ENCODE measurements at places on chromosomes 16 and 17.

- no peak for DNase-seq
- H3K4me3 ChIP-seq = no peak overlapping the region
- H3K36me3 ChIP-seq = no peaks in the 10 kb centered on the region
Measured at GRCh38 chr17:66369830-66370229, 67.4 kb downstream of the PRKCA start.

- no peak overlapping the region for H3K27ac ChIP-seq
- H3K36me3 ChIP-seq = no peaks in the 10 kb centered on the region
- H3K4me1 ChIP-seq = no peaks in the 10 kb centered on the region
- DNase-seq = no peak
- no peak overlapping the region for H3K4me3 ChIP-seq
- peaks cover 3% of the 10 kb centered on the region for H3K27me3 ChIP-seq
Measured at GRCh38 chr16:57303910-57304168, 19.4 kb upstream of the PLLP start.

DNA sequence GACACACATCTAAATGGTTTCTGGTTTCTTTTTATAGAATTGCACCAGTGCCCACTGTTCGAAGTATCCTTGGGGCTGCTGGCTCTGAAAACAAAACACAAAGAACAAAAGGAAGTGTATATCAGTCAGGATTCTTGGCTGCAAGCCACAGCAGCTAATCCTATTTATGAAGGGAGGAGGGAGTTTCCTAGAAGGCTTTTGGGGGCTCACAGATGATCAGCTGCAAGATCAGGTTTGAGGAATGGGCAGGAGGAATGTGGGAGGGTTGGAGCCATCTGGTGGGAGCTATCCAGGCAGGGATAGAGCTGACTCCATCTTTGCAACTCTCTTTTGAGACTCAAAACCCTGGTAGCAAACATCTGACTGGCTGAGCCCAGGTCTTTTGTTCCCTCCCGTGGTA is 118.3 kb upstream of the EEF2KMT start:
- no peak overlapping the region for H3K27ac ChIP-seq
- peaks cover 64% of the 10 kb centered on the region for H3K27me3 ChIP-seq
- no peak overlapping the region for H3K4me3 ChIP-seq
- H3K4me1 ChIP-seq = peaks cover 4% of the 10 kb centered on the region

DNA sequence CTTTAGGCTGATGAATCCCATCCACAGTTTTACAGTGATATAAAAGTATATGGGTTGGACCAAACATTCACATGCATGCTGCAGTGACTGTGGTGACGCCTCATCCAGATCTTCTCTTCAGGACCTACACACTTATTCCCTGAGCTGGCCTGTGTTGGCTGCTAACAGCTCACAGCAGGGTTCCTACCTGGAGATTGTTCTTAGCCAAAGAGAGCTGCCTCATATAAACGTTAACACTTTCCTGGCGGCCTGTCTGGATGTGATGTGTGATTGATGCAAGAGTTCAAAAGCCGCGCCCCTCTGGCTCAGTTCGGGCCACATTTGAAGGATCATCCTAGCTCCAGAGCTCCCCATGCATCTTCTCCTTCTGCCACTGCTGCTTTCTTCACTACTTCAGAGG is 93.0 kb upstream of the NETO2 start:
- no peak for DNase-seq
- H3K36me3 ChIP-seq = peaks cover 6% of the 10 kb centered on the region
- no peak overlapping the region for H3K4me3 ChIP-seq
- no peak overlapping the region for H3K27ac ChIP-seq

GRCh38 chr17:58032691-58033415 is 25.8 kb upstream of the SRSF1 start:
- peaks cover 10% of the 10 kb centered on the region for H3K4me1 ChIP-seq
- H3K4me3 ChIP-seq = no peak overlapping the region
- no peak for DNase-seq
- no peaks in the 10 kb centered on the region for H3K27me3 ChIP-seq
- H3K36me3 ChIP-seq = peaks cover 11% of the 10 kb centered on the region

DNA sequence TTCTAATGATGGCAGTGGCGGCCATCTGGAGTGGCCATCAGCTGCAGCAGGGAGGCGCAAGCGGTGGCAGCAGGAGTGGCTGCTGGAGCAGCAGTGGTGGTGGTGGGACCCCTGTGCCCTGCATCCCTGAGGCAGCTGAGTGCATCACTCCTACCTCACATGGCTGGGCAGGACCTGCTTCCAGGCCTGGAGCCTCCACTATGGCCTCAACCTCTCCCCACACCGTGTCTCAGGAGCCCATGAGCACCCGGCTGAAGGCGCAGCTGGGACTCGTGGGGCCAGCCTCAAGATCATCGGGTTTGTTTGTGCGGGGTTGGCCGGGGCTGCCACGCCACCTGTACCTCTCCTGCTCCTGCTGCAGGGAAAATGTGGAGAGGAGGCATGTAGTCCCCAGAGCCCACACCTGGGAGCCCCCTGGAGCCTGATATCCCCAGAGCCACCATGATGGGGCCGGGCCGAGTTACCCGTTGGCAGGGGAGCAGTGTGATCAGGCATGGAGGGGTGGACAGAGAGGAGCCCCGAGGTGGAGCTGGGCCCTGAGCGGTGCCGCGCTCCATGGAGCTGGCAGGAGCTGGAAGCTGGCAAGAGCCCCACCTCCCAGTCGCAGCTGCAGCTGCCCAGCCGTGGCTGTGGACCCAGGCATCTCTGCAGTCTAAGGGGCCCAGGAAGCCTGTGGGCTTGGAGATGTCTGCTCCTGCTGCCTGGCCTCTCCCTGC is 16.7 kb downstream of the RHOT1 start:
- no peak overlapping the region for H3K27ac ChIP-seq
- no peak overlapping the region for H3K4me3 ChIP-seq
- H3K4me1 ChIP-seq = no peaks in the 10 kb centered on the region
- H3K36me3 ChIP-seq = peaks cover 13% of the 10 kb centered on the region
- no peaks in the 10 kb centered on the region for H3K27me3 ChIP-seq
- DNase-seq = no peak

GRCh38 chr16:14050291-14051027 is 20.7 kb upstream of the MRTFB start:
- H3K27me3 ChIP-seq = no peaks in the 10 kb centered on the region
- no peaks in the 10 kb centered on the region for H3K4me1 ChIP-seq
- H3K27ac ChIP-seq = no peak overlapping the region
- no peak for DNase-seq

DNA sequence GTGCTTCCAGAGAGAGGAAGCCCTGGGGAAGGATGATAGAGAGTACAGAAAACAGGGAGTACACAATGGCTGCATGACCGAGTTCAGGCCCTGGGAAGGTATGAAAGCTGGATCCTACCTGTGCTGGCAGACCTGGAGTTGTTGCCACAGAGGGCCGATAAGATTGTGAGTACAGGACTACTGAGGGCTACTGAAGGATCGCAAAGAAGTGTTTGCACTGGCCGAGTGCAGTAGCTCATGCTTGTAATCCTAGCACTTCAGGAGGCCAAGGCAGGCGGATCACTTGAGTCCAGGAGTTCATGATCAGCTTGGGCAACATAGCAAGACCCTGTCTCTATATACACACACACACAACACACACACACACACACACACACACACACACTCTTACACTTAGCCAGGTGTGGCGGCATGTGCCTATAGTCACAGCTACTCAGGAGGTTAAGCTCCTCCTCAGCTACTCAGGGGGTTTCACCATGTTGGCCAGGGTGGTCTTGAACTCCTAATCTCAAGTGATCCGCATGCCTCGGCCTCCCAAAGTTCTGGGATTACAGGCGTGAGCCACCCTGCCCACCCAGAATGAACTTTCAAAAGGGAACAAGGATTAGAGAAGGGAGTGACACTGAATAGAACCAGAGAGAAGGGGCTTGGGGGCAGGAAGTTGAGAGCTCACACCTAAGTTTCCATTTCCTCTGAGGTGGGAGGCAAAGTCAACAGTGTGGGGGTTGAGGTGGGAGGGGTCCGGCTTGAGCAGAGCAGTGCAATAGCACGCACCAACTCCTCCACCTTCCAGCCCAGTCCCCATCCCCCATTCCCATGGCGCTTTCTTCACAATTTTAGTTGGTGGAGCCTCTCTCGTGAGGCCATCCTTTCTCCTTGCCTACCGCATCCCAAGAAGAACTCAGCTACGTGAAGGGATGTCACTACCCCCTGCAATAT is 7.5 kb downstream of the SCIMP start:
- H3K27ac ChIP-seq = no peak overlapping the region
- DNase-seq = no peak
- no peak overlapping the region for H3K4me3 ChIP-seq
- no peaks in the 10 kb centered on the region for H3K4me1 ChIP-seq

GRCh38 chr16:56657555-56658326 is at the start of gene MT1F:
TSS of gene MT1F (plus strand) at chr16:56657959. CDS start at chr16:56658059, 100 bp downstream.
- peaks cover 11% of the 10 kb centered on the region for H3K4me1 ChIP-seq
- H3K27me3 ChIP-seq = peaks cover 87% of the 10 kb centered on the region
- peaks cover 3% of the 10 kb centered on the region for H3K36me3 ChIP-seq
- H3K4me3 ChIP-seq = peak within 1 kb of the TSS; percentile 86
- H3K27ac ChIP-seq = no peak within 1 kb of the TSS
- DNase-seq = peak; percentile 25

GRCh38 chr17:28968231-28968913 is 17.1 kb upstream of the PHF12 start:
- peaks cover 40% of the 10 kb centered on the region for H3K4me1 ChIP-seq
- peak; percentile 38 for DNase-seq
- H3K36me3 ChIP-seq = no peaks in the 10 kb centered on the region
- H3K4me3 ChIP-seq = peak overlapping the region; percentile 39
- H3K27ac ChIP-seq = peak overlapping the region; percentile 48
- H3K27me3 ChIP-seq = peaks cover 8% of the 10 kb centered on the region

DNA sequence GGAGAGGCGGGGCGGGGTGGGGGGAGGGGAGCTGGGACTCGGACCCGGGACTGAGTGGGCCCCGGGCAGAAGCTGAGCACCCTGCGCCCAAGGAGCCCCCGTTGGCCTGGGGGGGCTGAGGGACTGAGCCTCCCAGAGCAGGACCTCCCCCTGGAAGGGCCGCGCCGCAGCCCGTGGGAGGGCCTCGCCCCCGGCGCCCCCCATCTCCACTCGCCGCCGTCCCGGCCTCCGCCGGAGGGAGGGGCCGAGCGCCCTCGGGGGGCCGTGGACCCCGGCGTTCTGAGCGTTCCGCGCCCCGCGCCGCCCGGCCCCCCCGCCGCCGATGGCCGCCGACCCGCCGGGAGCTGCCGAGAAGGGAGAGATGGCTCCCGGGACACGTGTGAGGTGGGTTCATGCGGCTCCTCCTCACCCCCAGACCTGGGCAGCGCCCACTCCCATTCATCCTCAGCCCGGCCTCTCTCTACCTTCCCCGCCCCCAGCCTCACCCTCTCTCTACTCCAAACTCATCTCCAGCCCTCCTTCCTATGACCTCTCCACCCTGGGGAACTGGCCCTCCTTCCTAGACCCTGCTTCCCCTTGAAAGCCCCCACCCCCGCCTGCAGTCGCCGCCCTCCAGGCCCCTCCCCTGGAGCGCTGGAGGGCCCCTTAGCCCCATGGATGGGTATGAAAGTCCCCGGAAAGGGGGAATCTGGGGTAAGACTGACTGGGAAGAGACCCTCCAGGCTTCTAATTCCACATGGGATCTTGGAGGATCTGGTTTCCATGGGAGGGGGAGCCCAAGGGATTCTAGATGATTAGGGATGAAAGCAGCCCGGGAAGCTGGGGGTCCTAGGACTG is 922 bp downstream of the FBXL19 start:
- H3K4me3 ChIP-seq = peak overlapping the region; percentile 91
- no peaks in the 10 kb centered on the region for H3K27me3 ChIP-seq
- peak overlapping the region; percentile 43 for H3K27ac ChIP-seq

DNA sequence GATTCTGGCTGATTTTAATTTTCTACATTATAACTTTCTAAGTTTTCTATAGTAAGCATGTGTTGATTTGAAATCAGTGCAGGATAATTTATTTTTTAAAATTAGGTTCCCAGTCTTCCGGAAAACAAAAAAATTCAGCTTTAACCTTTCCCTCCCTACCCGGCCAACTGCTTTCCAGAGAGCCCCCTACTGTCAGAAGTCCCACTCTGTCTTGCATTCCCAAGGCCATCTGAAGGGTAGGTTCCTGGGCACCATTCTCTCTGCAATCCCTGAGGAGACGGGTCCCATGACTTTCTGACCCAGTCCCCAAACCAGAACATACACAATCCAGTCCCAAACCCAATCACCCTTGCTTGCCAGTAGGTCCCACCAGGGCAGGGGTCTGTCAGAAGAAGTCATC is 200.3 kb downstream of the CYLD start:
- no peaks in the 10 kb centered on the region for H3K36me3 ChIP-seq
- no peaks in the 10 kb centered on the region for H3K27me3 ChIP-seq
- no peak for DNase-seq
- H3K4me3 ChIP-seq = no peak overlapping the region
- H3K27ac ChIP-seq = no peak overlapping the region

DNA sequence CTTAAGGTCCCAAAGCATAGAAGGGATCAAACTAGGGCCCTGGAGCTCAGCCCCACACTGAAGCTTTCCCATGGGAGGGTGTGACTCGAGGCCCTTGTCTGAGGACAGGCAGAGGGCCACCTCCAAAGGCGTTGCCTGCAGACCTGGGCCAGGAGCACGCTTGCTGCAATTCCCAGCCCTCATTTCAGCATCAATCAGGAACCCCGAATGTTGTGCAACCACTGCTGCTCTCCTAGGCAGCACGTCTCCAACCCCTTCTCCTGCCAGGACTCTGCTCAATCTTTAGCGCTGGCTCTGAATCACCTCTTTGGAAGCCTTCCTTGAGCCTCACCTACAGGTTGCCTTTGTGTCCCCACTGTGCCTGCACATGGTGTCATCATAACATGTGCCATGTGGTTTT is 14.0 kb upstream of the ATP2C2 start:
- H3K4me3 ChIP-seq = no peak overlapping the region
- DNase-seq = no peak
- H3K27ac ChIP-seq = peak overlapping the region; percentile 57
- peaks cover 3% of the 10 kb centered on the region for H3K27me3 ChIP-seq
- no peaks in the 10 kb centered on the region for H3K36me3 ChIP-seq

GRCh38 chr16:19436540-19436939 is 18.9 kb downstream of the TMC5 start:
- no peak for DNase-seq
- no peak overlapping the region for H3K4me3 ChIP-seq
- no peak overlapping the region for H3K27ac ChIP-seq
- H3K36me3 ChIP-seq = no peaks in the 10 kb centered on the region
- no peaks in the 10 kb centered on the region for H3K27me3 ChIP-seq
- no peaks in the 10 kb centered on the region for H3K4me1 ChIP-seq

DNA sequence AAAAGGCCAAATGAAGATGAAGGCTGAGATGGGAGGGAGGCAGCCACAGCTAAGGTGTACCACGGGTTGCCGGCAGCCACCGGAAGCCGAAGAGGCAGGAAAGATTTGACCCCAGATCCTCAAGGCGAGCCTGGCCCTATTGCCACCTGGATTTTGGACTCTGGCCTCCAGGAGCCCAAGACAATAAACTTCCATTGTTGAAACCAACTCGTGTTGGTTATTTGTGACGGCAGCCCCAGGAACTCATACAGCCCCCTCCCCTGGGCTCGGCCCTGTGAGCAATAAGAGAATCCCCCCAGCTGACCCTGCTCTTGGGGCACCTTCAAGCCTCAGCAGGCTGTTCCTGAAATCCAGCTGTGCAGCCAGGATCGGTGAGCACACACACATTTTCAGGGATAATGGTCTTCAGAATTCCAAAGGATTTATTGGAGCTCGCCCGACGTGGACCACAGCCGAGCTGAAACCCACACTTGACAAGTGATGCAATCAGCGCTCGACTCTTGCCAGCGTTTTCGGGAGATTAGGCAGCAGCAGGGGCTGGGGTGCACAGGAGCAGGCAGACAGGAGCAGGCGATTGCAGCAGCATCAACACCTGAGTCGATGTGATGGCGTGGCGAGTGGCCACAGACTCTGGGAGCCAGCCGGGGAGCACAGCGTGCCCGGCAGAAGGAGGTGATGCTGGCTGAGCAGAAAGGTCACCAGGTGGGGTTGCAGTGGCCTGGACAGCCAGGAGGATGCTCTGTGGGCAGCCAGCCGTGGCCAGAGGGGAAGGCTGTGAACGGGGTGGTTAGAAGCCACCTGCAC is 22.4 kb upstream of the CBX4 start:
- no peak overlapping the region for H3K4me3 ChIP-seq
- no peaks in the 10 kb centered on the region for H3K36me3 ChIP-seq
- H3K27me3 ChIP-seq = peaks cover 3% of the 10 kb centered on the region

Data from neural crest cell (in vitro differentiated cells).